ENCODE measurements at places on chromosomes 11 and 22.

DNA sequence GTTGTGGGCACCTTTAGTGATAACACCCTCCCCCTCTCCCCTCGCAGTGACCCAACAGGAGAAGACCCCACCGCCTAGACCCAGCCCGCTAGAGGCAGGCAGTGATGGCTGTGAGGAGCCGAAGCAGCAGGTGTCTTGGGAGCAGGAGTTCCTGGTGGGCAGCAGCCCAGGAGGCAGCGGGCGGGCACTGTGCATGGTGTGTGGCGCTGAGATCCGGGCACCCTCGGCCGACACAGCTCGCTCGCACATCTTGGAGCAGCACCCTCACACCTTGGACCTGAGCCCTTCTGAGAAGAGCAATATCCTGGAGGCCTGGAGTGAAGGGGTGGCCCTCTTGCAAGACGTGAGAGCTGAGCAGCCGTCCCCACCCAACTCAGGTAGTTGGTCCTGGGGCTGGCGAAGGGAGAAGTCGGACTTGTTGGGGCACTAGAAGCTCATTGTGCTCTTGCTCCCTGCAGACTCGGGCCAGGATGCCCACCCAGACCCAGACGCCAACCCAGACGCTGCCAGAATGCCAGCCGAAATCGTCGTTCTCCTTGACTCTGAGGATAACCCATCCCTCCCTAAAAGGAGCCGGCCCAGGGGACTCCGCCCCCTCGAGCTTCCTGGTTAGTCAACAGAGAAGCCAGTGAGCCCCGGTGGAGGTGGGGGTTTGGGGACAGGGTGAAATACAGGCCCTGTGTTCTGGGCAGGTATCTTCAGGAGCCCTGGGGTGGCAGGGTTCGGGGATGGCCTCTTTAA, 4.7 kb downstream of the SPINDOC start:
- no peak for DNase-seq

- DNase-seq, result no peak
These were observed 9.0 kb downstream of the SPCS2 start for GRCh38 chr11:74957937-74958629.

GRCh38 chr11:17771415-17771814, 36.8 kb downstream of the KCNC1 start:
- DNase-seq, result no peak

DNA sequence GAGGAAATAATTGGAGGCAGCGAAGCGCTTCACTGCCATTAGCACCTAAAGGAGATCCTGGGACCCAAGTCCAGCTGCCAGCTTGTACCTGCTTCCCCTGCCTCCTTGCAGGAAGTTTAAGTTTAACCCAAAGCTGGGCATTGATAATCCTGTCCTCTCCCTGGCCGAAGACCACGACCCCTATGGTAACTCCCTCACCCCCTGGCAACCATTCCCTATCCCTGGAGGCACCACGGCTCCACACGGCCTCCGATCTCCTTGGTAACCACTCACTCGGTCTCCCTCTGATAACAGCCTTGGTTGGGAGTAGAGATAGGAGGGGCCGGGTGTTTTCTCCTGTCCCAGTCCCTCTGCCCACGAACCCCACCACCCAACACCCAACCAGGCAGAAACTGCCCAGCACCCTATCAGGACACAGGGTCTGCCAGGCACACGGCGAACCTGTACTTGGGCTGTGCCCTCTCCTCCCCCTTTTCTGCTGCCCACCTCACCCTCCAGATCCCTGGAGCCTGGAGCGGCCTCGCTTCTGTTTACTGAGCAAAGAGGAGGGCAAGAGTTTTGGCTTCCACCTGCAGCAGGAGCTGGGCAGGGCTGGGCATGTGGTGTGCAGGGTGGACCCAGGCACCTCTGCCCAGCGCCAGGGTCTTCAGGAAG, 833 bp downstream of the NHERF4 start:
- no peak for DNase-seq
